Stimulated activated CD4-positive, alpha-beta T cell treated with anti-CD3 and anti-CD28 coated beads, Interleukin-4, amount 100 ng/mL, for 48 hours (primary cell): ENCODE measurements at places on chromosomes 2 and 18.
A peak's percentile ranks its signal among the peaks of the same experiment; 100 is the strongest.

GRCh38 chr2:176104316-176105077, 2.6 kb upstream of the HOXD11 start:
- no peak for DNase-seq

- DNase-seq = no peak
Measured at GRCh38 chr18:45084206-45084605, 403.5 kb downstream of the SETBP1 start.

GRCh38 chr2:124911560-124911959, 886.5 kb downstream of the CNTNAP5 start:
- no peak for DNase-seq

DNA sequence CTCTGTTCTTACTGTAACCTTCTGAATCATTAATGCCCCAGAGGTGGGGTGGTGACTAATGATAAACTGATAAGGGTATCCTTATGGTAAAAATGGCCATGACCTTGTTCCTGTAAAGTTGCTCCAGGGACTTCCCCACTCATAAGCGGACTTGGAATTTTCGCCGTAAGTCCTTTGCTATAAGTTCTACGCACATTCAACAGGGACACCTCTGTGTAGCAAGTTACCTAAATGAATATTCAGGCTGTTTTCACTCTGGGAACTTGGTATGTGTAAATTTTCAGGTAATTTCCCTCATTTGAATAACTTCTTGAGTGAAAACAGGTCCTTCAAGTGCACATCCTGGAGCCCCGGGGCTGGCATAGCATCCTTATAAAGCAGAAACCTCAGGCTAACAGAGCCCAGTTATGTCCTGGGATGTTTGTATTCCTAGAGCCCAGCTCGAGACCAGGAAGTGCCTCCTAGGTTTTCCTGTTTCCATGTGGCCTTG, 9.4 kb upstream of the AGFG1 start:
- no peak for DNase-seq

DNA sequence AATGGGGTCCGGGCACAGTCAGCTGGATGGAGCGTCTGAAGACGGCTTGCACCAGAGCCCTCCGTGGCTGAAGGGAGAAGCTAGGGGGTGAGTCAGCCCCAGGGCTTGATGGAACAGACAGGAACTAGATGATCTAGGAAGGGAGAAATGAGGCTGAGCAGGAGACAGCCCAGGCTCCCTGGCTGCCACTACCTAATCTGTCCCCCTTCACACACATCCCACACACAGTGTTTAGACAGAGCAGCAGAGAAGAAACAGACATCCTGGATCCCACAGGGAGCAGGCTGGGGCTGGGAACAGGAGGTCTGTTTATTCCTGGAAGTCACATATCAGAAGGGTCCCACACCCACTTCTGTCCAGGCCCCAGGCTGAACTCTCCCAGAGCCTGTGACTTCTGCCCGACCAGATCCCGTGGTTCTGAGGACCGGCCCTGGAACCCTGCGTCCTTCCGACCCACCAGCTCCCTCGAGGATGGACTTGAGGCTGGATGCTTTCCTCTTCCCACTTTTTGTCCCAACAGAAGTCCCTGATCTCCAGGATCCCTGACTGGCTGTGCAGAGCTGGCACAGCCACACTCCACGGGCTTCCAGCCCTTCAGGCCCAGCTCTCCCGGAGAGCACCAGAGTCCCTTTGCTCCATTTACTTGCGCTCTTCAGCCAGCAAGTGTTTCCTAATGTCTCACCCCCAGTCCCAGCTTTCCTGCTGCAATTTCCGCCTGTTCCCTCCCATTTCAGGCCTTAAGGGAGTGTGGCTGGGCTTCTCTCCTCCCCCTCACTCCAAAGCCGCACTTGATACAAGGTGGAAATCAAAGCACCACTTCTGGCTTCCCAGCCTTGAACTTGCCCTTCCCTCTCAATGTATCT, 1.5 kb upstream of the GPBAR1 start:
- no peak for DNase-seq

GRCh38 chr2:118845005-118845521, 2.4 kb downstream of the EN1 start:
- DNase-seq = no peak

DNA sequence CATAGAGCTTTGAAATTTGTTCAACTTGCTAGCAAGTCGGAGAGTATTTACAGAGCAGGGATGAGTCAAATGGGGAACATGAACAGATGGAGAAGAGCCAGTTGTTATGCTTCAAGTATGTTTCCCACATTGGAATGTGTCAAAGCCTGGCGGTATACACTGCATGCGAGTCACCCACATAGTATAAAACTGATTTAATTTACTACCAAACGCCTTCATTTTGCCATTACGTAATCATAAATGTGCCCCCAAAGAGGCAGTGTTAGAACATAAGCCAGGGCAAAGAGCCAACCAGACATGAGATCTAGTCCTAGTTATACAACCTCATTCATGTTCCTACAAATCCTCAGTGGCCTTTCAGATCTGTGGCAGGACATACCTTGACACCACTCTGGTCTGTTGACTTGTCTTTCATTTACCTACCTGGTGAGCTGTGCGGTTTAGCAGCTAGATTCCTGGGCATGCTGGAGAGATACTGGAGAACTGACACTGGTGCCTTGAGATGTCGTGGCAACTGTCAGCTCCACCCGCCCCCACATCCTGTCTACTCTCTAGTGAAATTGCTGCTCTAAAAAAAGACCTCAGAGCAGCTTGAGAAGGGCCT, 21.7 kb upstream of the NRP2 start:
- DNase-seq = no peak

DNA sequence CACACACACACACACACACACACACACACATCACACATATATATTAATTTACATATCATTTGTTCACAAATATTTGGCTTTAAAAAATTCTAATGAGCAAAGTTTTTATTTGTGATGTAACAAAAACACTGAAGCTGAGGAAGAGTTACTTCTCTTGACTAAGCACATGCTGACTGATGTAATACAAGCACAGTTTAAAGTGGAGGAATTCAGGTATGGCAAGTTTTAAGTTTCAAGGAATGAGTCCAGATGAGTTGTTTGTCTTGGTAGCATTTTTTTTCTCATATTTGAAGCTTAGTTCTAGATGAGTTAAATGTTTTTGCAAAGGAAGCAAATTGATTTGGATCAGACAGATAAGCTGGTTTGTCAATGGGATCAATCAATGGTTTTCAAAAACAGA, 20.2 kb upstream of the CALCRL start:
- DNase-seq = no peak

DNA sequence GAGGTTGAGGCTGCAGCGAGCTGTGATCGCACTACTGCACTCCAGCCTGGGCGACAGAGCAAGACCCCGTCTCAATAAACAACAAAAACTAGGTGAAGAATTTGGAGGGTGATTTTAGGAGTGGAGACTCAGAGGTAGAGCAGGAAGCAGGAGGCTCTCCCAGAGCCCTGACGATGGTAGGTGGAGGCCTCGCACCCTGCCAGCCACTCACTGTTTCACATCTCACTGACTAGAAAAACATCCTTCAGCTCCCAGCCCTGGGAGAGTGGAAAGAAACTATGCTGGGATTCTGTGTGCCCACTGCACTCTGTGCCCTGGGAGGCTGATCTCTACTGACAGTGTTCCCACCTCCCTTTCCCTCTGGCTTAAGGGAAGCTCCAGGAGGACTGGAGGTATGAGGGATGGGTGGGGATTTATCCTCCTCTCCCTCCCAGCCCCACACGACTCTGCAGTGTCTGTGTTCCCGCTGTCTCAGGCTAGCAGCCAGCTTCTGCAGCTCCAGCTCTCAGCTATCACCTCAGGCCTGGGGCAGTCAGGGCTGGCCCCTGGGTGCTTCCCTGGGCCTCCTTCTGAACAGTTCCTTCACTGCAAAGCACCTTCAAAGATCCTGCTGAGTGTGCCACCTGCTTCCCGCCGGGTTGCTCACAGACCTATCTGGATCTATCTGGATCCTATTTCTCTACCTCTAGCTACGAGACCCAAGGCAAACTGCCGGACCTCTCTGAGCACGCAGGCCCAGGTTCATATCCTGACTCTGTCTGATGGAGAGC, 9.6 kb downstream of the CIB4 start:
- no peak for DNase-seq

GRCh38 chr18:67600181-67601180, 84.0 kb upstream of the DSEL start:
- no peak for DNase-seq

DNA sequence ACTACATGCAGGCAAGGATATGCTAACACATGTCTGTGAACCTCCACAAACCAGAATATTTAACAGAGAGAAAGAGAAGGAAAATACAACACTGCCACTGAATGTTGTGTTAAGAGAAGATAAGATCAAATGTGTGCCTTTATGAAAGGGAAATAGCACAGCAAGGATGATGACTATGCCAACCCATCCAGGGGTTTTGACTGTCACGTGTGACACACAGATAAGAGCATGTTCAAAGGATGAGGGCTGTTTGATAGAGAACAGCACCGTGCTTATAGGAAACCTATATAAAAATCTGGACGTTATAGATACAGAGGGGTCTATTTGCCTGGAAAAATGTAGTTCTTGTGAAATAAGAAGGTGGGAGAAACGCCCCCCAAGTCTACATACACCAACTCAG, 911.8 kb downstream of the CPS1 start:
- no peak for DNase-seq

DNA sequence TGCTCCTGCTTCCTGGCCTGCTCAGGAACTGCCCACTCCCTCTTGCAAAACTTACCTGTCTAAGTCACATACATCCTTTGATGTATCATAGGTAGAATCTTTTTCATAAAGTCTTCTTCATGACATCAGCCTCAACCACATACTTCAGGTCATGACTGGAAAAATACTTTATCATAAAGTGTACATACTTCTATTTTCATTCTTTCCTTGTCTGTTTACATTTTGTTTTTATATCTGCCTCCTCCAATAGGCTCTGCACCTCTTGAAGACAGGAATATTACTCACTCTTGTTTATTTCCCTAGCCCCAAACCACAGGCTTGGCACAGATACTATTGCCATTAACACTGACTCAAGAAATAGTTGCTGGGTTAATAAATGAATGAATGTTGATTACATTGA, 43.6 kb upstream of the ZNF804A start:
- DNase-seq = no peak

- no peak for DNase-seq
Measured at GRCh38 chr2:71156573-71156972, 26.1 kb downstream of the MPHOSPH10 start.

DNA sequence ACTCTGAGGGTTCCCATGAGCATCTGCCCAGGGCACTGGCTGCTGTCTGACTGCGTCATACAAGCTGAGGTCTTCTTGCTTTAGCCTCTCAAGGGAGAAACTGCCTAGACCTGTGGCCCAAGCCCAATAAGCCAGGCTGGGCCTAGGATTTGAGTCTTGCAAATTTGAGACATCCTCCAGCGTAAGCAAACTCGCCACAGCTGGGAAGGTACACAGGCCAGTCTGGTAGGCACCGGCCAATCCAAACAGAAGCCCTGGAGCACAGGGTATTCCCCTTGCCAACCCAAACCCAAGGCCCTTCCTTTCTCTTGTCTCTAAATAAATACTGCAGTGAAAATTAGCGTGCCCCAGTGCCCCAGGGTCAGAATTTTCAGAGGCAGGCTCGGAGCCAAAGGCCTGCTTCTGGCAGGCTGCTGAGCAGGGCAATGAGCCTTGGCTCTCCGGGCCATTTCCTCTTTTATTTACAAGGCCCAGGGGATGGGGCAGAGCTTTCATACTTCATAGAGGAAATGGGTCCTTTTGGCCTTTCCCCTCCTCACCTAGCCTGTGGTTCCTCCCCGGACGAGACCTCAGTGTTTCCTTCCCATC, 33.3 kb downstream of the POLR1A start:
- DNase-seq = no peak

DNA sequence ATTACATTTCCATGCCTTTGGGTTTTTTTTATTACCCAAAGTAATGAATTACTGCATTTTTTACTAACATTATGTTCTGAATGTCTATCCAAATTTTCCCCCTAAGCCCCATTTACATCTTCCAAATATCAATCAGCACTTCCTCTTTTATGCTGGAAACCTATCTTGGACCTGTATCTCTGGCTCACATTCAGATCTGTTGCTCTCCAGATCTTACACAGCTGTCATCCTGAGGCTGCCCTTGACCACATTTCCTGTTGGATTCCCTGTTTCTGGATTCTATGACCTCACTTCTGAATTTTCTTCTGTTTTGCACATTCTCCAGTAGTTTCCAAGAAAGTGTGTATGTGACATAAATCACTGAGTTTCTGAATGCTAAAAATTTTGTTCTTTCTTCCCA, 146.7 kb downstream of the PDE1A start:
- DNase-seq = no peak

- DNase-seq = no peak
Measured at GRCh38 chr18:76351961-76352581, 143.0 kb downstream of the ZNF516 start.

GRCh38 chr2:131031431-131031841, 61.8 kb downstream of the FAM168B start:
- no peak for DNase-seq

GRCh38 chr2:3294069-3294468, 83.5 kb downstream of the EIPR1 start:
- no peak for DNase-seq

GRCh38 chr18:24811950-24812681, 351.7 kb downstream of the HRH4 start:
- DNase-seq = no peak

- peak; percentile 74 for DNase-seq
Measured at GRCh38 chr2:218898109-218898878, 17.6 kb downstream of the WNT10A start.

DNA sequence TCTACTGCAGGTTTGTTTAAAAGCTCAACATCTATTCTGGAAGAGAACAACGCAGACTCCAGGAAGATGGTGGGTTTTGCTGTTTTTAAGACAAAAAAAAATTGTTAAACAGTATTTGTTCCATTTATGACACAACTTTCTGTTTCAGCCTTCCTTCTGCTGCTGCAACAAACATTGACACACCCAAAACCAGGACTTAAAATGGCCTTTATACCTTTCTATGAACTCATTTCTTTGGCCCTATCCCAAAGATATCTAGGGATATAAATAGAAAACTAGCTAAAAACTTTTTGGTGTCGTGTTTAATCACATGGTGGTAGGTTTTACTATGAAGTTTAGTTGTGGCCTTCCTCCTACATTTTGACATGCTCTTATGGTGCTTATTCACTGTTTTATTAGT, 964 bp upstream of the GALNT3 start:
- DNase-seq = no peak

GRCh38 chr2:34719206-34719605, 1120.1 kb upstream of the FAM98A start:
- no peak for DNase-seq

DNA sequence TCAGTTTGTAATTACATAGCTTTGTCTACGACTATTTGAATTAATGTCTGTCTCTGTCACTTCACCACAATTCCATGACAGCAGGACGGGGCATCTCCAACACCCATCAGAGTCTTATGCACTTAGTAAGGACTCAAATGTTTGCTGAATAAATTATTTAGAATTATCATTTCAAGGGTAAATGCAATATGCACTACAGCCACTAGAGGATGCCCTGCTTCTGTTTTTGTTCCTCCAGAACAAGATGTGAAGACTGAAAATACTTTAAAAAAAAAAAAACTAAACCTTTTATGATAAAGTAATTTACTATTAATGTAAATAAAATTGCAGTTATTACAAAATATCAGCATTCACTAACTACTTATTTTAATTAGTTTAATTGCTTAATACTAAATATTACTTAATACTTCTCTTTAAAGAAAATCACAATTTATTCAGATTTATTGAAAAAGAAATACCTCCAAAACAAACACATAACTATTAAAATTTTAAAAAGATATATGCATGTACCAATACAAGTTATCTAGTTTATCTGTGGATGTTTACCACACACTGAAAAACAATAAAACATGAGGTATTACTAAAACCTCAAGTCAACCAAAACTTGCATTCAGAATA, 3.2 kb downstream of the PIGN start:
- no peak for DNase-seq
